ENCODE measurements at places on chromosomes 2 and 18.

GRCh38 chr18:80198994-80199748 lies 48.1 kb downstream of the PARD6G start:
- no peak for DNase-seq

- peak; percentile 28 for DNase-seq
These were observed 18.9 kb downstream of the TRPM8 start for GRCh38 chr2:233936089-233936488.

- DNase-seq, result no peak
These were observed 30.9 kb upstream of the EGR4 start for GRCh38 chr2:73324126-73324725.

GRCh38 chr2:44777036-44777435 lies 164.5 kb upstream of the SIX3 start:
- DNase-seq, result no peak

- no peak for DNase-seq
These were observed 30.4 kb downstream of the EPAS1 start for GRCh38 chr2:46327627-46328026.

GRCh38 chr18:45801416-45802004 lies 24.0 kb upstream of the SIGLEC15 start:
- no peak for DNase-seq

GRCh38 chr2:209323738-209324137 lies 100.1 kb upstream of the MAP2 start:
- no peak for DNase-seq

DNA sequence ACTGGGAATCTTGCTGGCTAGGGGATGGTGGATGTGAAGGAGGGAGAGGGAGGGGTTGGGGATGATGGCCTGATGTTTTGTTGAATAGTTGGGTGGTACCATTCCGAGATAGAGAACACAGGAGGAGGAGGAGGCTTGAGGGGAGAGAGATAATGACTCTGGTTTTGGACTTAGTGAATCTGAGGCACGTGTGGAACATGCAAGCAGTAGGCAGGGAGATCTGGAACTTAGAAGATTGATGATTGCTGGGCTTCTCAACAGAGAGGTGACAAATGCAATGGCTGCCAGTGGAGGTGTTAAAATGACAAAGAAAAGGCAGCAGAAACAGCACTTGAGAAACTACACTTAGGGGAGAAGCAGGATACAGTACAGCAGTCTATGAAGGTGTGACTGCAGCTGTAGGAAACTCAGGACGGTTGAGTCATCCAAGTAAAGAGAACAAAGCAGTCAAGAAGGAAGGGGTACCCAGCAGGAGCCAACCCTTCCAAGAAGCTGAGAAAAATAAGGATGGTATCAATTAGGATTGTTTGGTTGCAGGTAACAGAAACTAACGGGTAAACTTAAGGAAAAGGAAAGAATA lies 221.4 kb upstream of the FBXO11 start:
- DNase-seq, result no peak

DNA sequence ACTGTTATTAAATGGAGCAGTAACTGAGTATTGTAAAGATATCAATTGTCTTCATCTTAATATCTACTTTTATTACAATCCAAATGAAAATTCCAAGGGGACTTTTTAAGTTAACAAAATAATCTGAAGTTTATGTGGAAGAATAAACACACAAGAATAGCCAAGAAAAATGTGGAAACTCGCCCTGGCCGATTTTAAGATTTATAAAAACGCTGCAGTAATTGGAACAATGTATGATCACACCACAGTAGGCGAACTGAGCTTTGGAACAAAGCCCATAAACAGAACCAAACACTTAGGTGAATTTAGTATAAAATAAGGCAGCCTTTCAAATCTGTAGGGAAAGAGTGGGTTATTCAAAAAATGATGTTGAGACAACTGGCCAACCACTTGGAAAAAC lies 96.3 kb downstream of the ANTXR1 start:
- no peak for DNase-seq

GRCh38 chr2:61135510-61135909 lies 26.5 kb upstream of the C2orf74 start:
- peak; percentile 10 for DNase-seq

DNA sequence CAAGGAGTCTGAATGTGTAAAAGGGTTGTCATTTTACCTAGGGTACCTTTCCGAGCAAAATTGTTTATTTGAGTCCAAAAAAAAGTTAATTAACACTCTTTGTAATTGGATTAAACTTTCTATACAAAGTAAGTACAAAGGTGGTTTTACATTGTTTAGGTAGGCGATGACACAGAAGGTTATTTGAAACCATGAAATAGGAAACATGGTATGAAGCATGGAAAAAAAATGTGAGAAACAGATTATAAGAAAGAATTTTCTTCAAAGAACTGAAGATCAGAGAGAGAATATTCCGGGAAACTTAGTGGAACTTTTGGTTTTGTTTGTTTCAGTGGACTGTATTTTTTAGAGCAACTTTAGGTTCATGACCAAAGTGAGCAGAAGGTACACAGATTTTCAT lies 32.7 kb downstream of the CARF start:
- DNase-seq, result no peak

GRCh38 chr2:162989507-162989906 lies 150.9 kb upstream of the KCNH7 start:
- peak; percentile 43 for DNase-seq

DNA sequence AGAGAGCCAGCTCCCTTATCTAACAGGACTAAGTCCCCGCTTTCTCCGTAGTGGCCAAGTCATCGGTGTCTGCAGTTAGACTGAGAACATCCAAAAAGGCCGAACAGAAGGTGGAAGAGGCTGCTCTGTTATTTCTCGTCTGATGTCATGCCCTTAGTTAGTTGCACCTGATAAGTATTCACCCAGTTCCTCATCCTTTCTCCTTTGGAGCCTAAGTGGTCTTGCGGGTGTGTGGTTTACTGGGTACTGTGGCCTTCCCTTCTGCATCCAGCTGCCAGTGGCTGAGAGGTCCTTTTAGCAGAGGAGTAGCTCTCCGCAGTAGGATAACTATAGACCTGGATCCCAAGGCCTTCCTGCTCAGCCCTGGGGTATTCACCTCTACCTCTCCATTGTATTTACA lies 211.6 kb downstream of the BCL2 start:
- no peak for DNase-seq

GRCh38 chr18:10241579-10241978 lies 212.9 kb upstream of the APCDD1 start:
- DNase-seq, result no peak

DNA sequence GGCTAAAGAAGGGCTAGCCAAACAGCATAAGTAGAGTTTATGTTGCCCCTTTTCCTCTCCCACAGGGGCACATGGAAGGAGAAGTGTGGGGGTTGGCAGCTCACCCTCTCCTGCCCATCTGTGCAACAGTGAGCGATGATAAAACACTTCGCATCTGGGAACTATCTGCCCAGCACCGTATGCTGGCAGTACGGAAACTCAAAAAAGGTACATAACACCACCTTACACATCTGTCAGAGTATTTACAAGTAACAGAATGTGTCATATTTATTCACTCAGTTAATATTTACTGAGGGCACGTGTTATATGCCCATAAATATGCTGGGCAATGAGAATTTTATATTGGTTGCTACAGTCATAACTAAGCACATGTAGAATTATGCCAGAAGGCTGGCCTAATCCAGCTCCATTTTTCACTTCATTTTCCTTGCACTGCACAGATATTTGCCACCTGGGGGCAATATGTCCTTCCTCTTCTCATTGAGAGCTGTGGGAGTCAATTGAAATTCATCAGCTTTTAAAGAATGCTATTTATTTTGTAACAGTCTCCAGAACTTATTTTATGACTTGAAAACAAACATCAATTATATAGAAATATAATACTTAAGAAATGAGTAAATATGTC lies 150.6 kb downstream of the RTN4 start:
- no peak for DNase-seq

- DNase-seq, result no peak
These were observed 329.1 kb downstream of the SATB2 start for GRCh38 chr2:199128476-199129229.

DNA sequence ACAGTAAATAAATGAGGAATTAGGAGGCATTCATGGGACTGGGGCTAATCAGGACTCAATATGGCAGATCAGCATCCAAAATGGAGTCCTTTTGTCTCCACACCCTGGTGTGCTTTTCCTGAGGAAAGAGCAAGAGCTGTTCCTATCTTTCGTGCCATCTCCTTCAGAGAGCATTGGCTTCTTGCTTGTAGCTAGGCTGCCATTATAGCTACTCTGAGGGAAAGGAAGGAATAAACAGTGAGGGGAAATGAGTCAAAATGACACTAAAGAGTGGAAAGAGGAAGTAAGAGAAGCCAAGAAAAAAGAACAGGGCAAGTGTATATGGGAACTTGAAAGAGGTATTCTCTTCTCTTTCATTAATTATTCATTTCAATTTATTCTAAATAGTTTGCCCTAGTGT lies 8.4 kb upstream of the NMI start:
- DNase-seq, result no peak

DNA sequence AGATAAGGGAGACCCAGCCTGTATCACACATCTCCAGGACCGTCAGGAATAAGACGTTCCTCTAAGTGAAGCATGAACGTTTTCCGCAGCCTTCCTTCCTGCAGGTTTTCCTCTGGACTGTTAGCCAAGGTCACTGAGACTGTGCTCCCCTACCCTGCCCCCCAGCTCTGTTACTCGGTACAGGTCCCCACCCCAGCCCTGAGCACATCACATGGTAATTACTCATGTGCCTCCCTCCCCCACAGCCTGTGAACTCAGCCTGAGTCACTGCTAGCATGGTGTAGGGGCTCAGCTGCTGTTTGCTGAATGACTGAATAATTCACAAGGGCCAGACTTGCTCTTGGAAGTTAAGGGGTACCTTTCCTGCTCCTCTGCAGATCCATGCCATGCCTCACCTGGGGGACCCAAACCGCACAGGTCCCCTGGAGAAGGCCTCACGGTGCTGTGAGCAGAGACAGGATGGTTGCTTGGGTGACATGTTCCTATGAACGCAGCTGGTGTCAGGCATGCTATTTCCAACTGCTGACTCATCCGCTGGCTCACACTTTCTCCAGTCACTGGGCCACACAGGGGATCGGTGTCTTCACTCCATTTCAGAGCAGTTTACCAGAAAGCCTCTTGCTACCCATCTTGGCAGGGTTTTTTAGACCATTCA lies 88.2 kb downstream of the PLB1 start:
- no peak for DNase-seq

All from NCI-H526 (cell line).